Subcutaneous adipose tissue (tissue), 4 donors: ENCODE measurements at places on chromosomes 1 and 21. TPM values are rescaled to one million over a fixed set of nuclear protein-coding genes. Genes with fewer than 3 reads are reported as not detected.

Gene COPA
- total RNA-seq = 186 TPM

Gene CYP2J2
- total RNA-seq = not detected

Gene RHEX
- not detected for total RNA-seq

Gene CLDN14
- not detected for total RNA-seq

Gene GBP2
- 77.7 TPM for total RNA-seq

Gene KRTAP13-2
- total RNA-seq = not detected

Gene OLIG2
- not detected for total RNA-seq

Gene PTPRC
- 167 TPM for total RNA-seq

Gene DRAXIN
- 0.17 TPM for total RNA-seq

Gene TAF13
- total RNA-seq = 19.2 TPM

Gene MAP10
- total RNA-seq = 1.9 TPM

Gene FCGR3A
- 11.7 TPM for total RNA-seq

Gene PROK1
- not detected for total RNA-seq

Gene MMP23B
- 2.6 TPM for total RNA-seq

Gene BTG2
- total RNA-seq = 77.7 TPM

Gene ZMYND12
- total RNA-seq = 3.7 TPM

Gene ATPAF1
- 92.5 TPM for total RNA-seq

Gene GCSAML
- 0.75 TPM for total RNA-seq

Gene EDARADD
- total RNA-seq = 0.66 TPM

Gene LRRC3
- total RNA-seq = 4.0 TPM

Gene LIPI
- not detected for total RNA-seq

Gene C1orf185
- total RNA-seq = not detected

Gene SIM2
- not detected for total RNA-seq

Gene FMO2
- 76.9 TPM for total RNA-seq

Gene TNN
- total RNA-seq = 0.88 TPM

Gene ARMH1
- 18.9 TPM for total RNA-seq

Gene EFNA1
- total RNA-seq = 20.9 TPM

Gene ANXA9
- total RNA-seq = 0.68 TPM

Gene C4BPB
- total RNA-seq = 2.2 TPM

Gene C1orf116
- 0.17 TPM for total RNA-seq

Gene CYP4A22
- total RNA-seq = 1.0 TPM

Gene BATF3
- total RNA-seq = 2.7 TPM

Gene SAMD11
- not detected for total RNA-seq

Gene TRAF3IP3
- total RNA-seq = 1.8 TPM

Gene CXADR
- total RNA-seq = 0.22 TPM

Gene LYPD8
- not detected for total RNA-seq

Gene PEAR1
- total RNA-seq = 10.1 TPM

Gene CD164L2
- total RNA-seq = not detected

Gene SMAP2
- total RNA-seq = 88.1 TPM

Gene CAPN8
- total RNA-seq = not detected

Gene LY9
- total RNA-seq = 0.22 TPM

Gene NBPF10
- total RNA-seq = 2.3 TPM

Gene HFM1
- total RNA-seq = 0.51 TPM

Gene GPR37L1
- total RNA-seq = not detected

Gene OXCT2
- 1.1 TPM for total RNA-seq

Gene IL10
- total RNA-seq = 11.4 TPM

Gene S100A7
- total RNA-seq = not detected

Gene TTC22
- not detected for total RNA-seq

Gene FAAH
- 69.3 TPM for total RNA-seq

Gene ANGPTL3
- not detected for total RNA-seq

Gene ERRFI1
- total RNA-seq = 310 TPM

Gene MYOM3
- 0.44 TPM for total RNA-seq

Gene IFI44L
- 31.6 TPM for total RNA-seq

Gene HES5
- not detected for total RNA-seq

Gene WDR4
- total RNA-seq = 12.8 TPM
